Left lung (tissue), 14 donors: ENCODE measurements at places on chromosomes 1 and 21. TPM values are rescaled to one million over a fixed set of nuclear protein-coding genes. Genes with fewer than 3 reads are reported as not detected.

DNA sequence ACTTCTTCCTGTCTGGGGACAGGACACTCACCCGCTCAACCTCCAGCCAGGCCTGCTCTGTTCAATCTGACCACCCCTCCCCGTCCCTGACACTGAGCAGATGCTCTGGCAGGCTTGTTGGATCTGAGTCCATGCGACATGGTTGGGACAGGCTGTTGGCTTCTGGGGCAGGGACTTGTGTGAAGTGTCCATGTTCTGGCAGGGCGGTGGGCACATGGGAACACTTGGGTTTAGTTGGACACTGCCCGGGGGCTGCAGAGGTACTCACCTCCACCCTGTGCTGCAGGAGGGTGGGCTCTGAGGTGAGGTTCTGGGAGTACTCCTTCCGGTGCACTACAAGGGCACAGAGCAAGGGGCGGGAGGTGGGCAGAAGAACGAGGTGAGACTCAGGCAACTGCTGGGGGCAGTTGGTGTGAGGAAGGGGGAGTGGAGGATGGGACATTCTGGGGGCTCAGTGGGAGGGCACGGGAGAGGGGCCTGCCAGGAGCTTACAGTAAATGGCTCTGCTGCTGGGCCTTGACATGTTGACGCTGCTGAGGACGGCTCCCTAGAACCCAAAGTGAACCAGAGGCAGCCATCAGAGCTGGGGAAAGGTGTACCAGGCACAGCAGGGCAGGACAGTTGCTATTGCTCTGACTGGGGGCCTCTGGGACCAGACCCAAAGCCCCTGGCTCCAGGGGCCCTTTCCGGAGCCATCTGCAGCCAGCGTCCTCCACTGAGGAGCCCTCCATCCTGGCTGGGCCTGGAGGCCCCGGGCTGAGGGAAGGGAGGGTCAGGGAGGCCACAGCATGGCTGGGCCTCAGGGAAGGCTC lies 2.3 kb downstream of the EPS8L3 start:
- DNase-seq = peak; percentile 21

- DNase-seq = no peak
Measured at GRCh38 chr1:207817166-207817565, 65.3 kb downstream of the CD46 start.

GRCh38 chr1:31961536-31961935 lies 23.4 kb upstream of the PTP4A2 start:
- no peak for DNase-seq

HENMT1 gene
- total RNA-seq = 7.6 TPM
